IMR-90 (cell line): ENCODE measurements at places on chromosomes 1 and 21. TPM values are rescaled to one million over a fixed set of nuclear protein-coding genes. Genes with fewer than 3 reads are reported as not detected.

The BSND gene
- not detected in 2 replicates for total RNA-seq

The GJA8 gene
- not detected in 2 replicates for total RNA-seq

The RHD gene
- 0.28 TPM in 1 of 2 replicates, not detected in the other for total RNA-seq

The CD84 gene
- total RNA-seq, result not detected in 2 replicates

The MYBPHL gene
- total RNA-seq, result not detected in 2 replicates

DNA sequence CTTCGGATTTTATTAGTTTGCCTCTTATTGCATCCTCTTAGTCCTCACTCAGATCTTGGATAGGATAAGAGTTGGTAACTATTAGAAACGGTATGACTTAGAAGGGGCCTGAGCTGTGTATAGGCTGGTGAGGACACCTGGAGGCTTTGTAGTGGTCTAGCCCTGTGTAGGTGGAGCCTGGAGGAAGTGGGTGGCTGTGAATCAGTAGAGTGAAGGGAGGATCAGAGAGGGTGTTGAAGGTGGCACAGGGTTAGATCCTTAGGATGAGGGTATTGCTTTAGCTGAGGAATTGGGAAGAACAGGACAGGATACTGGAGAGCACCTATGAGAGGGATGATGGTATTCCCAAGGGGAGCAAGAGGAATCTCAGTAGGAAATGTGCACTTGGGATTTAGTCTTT is 5.7 kb downstream of the VANGL1 start:
- peaks cover 3% of the 10 kb centered on the region; the same call in 1 of the 2 replicates for H3K4me1 ChIP-seq
- H3K27ac ChIP-seq, result no peak overlapping the region
- no peaks in the 10 kb centered on the region for H3K27me3 ChIP-seq
- H3K4me3 ChIP-seq, result no peak overlapping the region
- no peaks in the 10 kb centered on the region for H3K36me3 ChIP-seq

- no peak overlapping the region for H3K27ac ChIP-seq
- no peak overlapping the region for H3K4me3 ChIP-seq
- H3K27me3 ChIP-seq, result peaks cover 56% of the 10 kb centered on the region
- no peaks in the 10 kb centered on the region for H3K36me3 ChIP-seq
- H3K4me1 ChIP-seq, result no peaks in the 10 kb centered on the region
- DNase-seq, result no peak
These were observed 24.7 kb downstream of the CASZ1 start for GRCh38 chr1:10771789-10772188.

DNA sequence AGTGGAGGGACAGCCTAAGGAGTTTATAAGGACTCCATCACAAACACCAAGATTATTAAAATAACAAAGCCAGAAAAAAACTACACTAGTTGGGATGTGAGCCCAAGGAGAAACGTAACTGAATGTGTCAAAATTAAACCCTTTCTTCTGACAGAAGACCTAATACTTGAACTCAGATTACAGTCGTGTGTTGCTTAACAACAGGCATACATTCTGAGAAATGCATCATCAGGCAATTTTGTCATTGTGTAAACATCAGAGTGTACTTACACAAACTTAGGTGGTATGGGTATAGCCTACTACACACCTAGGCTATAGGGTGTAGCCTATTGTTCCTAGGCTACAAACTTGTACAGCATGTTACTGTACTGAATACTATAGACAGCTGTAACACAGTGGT is 23.4 kb downstream of the DSTYK start:
- peaks cover 3% of the 10 kb centered on the region; the same call in 1 of the 2 replicates for H3K36me3 ChIP-seq
- H3K4me3 ChIP-seq, result no peak overlapping the region
- DNase-seq, result peak; percentile 44
- H3K27me3 ChIP-seq, result no peaks in the 10 kb centered on the region
- no peak overlapping the region for H3K27ac ChIP-seq

DNA sequence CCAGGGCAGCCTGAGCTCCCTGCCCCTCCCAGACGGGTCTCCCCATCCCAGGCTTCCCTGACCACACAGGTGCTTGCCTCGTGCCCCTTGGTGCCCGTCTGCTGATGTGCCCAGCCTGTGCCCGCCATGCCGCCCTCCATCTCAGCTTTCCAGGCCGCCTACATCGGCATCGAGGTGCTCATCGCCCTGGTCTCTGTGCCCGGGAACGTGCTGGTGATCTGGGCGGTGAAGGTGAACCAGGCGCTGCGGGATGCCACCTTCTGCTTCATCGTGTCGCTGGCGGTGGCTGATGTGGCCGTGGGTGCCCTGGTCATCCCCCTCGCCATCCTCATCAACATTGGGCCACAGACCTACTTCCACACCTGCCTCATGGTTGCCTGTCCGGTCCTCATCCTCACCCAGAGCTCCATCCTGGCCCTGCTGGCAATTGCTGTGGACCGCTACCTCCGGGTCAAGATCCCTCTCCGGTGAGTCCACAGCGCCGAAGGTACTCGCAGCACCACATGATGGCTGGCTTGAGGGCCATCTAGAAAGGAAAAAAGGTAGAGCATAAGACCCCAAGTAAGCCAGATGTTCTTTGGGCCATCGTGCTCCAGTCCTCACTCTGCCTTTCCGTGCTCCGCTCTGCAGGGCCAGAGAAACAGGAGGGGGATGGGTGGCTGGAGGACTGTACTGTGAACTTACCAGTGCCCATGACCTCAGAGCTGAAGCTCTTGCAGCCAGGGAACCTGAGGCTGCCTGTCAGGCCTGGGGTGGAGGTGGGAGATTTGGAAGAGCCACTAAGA is 1.4 kb downstream of the ADORA1 start:
- DNase-seq, result no peak
- no peaks in the 10 kb centered on the region for H3K36me3 ChIP-seq
- peaks cover 3% of the 10 kb centered on the region; the same call in 1 of the 2 replicates for H3K4me1 ChIP-seq
- no peak overlapping the region; the same call in 1 of the 2 replicates for H3K4me3 ChIP-seq
- H3K27me3 ChIP-seq, result peaks cover 35% of the 10 kb centered on the region
- H3K27ac ChIP-seq, result no peak overlapping the region

DNA sequence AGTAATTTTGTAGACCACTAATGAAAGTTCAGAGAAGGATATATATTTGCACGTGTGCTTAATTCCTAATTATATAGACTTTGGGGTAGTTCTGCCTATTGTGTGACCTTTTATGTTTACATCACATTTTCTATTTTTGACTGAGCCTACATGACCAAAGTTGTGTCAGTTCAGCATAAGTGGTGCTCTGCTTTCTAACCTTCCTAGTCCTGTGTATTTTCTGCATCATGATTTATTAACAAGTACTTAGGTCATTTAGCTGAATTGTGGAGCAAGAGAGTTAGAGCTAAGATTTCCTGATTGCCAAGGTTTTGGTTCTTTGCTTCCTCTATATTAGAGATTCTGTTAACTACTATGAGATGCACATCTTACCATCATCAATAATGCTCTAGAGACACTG is 176.0 kb downstream of the C1orf21 start:
- H3K4me1 ChIP-seq, result peaks cover 3% of the 10 kb centered on the region; the same call in 1 of the 2 replicates
- no peak overlapping the region for H3K27ac ChIP-seq
- H3K27me3 ChIP-seq, result no peaks in the 10 kb centered on the region

DNA sequence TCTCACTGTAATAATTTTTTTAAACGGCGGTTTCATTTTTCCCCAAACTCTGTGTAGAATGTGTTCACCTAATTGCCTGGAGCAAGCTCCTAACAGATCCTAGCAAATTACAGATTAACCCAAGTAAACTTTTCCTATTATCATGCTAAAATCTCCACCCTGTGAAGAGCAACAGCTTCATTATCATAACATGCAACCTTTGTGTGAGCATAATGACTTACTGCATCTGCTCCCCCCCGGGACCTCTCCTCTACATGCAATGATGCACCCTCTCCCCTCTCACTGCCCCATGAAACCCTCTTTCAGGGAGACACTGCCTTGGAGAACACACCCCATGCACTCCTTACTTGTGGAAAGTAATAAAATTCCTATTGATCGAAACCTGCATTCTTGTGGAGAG is 717.0 kb upstream of the TMPRSS15 start:
- H3K27me3 ChIP-seq, result no peaks in the 10 kb centered on the region
- H3K36me3 ChIP-seq, result no peaks in the 10 kb centered on the region
- DNase-seq, result no peak

GRCh38 chr1:227893949-227894721 is 53.6 kb downstream of the WNT9A start:
- no peaks in the 10 kb centered on the region; the same call in 1 of the 2 replicates for H3K4me1 ChIP-seq
- no peaks in the 10 kb centered on the region for H3K36me3 ChIP-seq
- no peak overlapping the region for H3K4me3 ChIP-seq
- no peak overlapping the region for H3K27ac ChIP-seq
- no peaks in the 10 kb centered on the region; the same call in 1 of the 2 replicates for H3K27me3 ChIP-seq

DNA sequence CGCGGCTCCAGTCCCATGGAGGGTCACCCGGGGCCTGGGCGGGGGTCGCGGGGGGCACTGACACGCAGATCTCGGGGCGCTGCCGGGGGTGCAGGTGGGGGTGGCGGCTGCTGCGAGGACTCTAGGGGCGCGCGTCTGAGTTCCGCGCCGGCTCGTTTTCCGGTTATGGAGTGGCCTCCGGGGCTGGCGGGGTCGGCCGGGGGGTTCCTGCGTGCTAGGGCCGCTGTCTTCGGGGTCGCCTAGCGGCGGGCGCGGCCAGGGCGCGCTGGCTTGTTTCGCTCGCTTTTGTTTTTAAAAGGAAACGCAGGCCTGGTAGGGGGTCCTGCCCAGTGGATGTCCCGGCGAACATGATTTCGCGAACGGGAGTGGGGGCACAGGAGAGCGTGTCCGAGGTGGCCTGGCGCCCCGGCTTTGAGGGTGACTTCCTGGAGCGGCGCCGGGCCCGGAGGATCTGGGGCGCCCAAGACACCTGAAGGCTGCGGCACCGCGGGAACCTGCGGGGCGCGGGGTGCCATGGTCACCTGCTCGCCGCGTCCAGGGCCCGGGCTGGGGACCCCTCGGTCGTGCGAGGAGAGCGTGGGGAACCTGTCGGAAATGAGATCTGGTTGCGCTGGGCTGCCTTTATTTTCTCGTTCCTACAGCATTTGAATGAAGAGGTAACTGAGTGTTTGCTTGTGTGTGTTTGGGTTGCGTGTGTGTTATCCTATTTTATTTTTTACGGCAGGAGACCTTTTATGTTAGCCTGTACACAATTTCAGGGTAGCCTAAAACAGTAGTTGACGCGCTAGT is 618 bp downstream of the ETS2 start:
- peak overlapping the region; percentile 91 for H3K27ac ChIP-seq
- H3K36me3 ChIP-seq, result peaks cover 20% of the 10 kb centered on the region

GRCh38 chr1:214673576-214673975 is 70.6 kb downstream of the CENPF start:
- no peaks in the 10 kb centered on the region for H3K36me3 ChIP-seq
- no peaks in the 10 kb centered on the region for H3K4me1 ChIP-seq
- no peak overlapping the region for H3K4me3 ChIP-seq
- no peaks in the 10 kb centered on the region for H3K27me3 ChIP-seq

- H3K27me3 ChIP-seq, result no peaks in the 10 kb centered on the region
- H3K36me3 ChIP-seq, result no peaks in the 10 kb centered on the region
- H3K4me1 ChIP-seq, result peaks cover 15% of the 10 kb centered on the region
- peak; percentile 73 for DNase-seq
These were observed 56.2 kb downstream of the RUNX1 start for GRCh38 chr21:34992736-34993398.

DNA sequence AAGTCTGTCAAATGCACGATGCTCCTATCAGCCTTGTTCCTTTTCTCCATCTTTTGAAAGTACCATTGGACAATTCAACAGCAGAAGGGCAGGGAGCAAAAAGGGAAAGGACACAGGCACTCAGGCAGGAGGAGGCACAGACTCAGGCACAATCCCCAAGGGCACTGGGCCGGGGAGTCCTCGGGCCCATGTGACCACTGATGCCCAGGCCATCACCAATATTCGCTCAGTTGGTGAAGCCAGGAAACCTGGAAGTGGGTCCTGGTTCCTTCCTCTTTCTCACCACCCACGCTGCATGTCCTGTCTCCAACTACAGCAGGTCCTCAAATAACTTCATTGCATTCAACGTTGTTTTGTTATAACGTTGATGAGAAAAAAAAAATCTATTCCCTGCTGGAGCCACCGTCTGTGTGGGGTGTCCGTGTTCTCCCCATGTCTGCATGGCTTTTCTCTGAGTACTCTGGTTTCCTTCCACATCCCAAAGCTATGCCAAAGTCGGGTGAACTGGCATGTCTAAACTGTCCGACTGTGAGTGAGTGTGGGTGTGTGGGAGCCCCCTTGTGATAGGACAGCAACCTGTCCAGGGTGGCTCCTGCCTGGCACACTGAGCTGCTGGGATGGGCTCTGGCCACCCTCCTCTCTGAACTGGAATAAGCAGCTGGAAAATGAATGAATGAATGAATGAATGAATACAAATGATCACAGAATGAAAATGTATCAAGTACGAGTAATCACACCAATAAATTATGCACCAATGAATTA is 12.5 kb downstream of the NID1 start:
- H3K27ac ChIP-seq, result no peak overlapping the region
- peaks cover 4% of the 10 kb centered on the region for H3K36me3 ChIP-seq

DNA sequence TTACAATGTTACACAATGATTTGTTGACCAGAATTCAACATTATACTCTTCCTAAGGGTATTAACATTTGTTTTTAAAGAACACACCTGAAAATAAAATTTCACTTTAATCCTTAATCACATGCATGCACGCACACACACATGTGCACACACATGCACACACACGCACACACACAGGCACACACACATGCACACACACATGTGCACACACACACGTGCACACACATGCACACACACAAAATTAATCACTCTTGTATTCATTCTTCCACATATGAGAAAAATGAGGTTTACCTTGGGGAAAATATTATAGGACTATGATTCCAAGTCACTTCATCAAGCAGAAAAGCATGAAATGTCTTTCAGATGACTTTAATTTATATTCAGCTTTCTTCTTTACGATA is 331.8 kb upstream of the PLD5 start:
- no peak overlapping the region for H3K4me3 ChIP-seq
- no peaks in the 10 kb centered on the region for H3K27me3 ChIP-seq
- no peaks in the 10 kb centered on the region for H3K36me3 ChIP-seq
- H3K4me1 ChIP-seq, result no peaks in the 10 kb centered on the region
- DNase-seq, result no peak

GRCh38 chr1:5643360-5644107 is 348.7 kb downstream of the NPHP4 start:
- no peaks in the 10 kb centered on the region for H3K4me1 ChIP-seq
- DNase-seq, result no peak
- no peaks in the 10 kb centered on the region for H3K27me3 ChIP-seq
- no peak overlapping the region for H3K27ac ChIP-seq

DNA sequence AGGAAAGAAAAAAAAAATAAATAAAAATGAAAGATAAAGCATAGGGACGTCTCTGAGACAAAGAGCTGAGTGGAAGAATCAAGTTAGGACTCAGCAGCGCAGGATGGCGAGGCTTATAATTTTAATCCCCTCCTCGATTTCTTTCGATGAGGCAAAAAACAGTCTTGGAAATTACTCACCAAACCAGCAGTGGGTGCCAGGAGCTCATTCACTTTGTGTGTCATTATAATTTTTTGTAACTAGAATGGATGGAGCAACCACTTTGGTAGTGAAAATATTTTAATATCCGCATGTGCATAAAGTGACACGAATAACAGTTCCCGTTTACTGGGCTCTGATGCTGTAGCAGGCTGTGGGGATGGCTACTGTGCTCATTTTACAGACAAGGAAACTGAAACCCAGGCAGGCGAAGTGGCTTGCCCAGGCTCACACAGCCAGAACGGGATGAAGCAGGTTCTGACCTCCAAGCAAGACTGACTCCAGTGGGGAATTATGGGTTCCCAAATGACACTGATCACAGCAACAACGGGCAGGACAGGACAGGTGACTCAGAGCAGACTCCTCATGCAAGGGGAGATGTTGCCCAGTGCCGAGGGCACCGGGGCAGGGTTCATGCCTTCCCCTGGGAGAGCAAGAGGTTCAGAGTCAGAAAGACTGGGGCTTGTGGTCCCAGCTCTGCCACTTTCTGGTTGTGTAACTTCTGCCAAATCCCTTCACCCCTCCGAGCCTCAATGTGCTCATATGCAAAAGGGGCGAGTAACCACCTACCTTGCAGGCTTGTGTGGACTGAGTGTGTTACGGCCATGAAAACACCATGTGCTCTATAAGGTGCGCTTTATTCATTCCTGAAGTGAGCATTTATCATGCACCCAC is 63.6 kb downstream of the RUNX3 start:
- no peak overlapping the region for H3K27ac ChIP-seq
- no peak for DNase-seq
- H3K36me3 ChIP-seq, result no peaks in the 10 kb centered on the region
- no peak overlapping the region for H3K4me3 ChIP-seq
